ENCODE measurements at places on chromosomes 5 and 9.

GRCh38 chr5:179187229-179187678 is 127.1 kb downstream of the ZNF354C start:
- no peak for DNase-seq

DNA sequence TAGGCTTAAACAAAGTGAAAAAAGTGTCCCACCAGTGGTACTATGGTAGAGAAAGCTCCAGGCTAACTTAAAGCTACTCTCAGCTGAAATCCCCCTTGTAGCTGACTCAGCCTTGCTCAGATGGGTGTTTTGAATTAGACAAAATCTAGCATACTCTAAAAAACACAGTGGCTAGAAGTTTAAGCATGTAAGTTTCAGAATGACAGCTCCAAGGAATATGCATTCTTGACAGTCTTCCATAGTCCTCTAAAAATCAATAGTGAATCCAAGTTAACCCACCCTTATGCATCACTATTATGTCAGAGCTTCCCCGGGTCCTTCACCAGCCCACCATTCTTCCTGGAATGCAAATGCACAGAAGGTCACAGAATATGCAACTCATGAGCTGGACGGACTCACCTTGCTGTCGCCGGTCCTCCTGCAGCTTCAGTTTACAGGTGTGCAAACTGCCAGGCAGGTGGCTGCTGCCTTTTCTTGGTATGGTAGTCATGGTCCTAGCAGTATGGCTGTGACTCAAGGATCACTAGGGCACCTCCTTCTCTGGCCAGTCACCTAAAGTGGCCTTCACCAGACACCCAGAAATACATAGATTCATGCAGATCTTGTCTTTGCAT is 668 bp downstream of the RANBP3L start:
- DNase-seq = no peak

DNA sequence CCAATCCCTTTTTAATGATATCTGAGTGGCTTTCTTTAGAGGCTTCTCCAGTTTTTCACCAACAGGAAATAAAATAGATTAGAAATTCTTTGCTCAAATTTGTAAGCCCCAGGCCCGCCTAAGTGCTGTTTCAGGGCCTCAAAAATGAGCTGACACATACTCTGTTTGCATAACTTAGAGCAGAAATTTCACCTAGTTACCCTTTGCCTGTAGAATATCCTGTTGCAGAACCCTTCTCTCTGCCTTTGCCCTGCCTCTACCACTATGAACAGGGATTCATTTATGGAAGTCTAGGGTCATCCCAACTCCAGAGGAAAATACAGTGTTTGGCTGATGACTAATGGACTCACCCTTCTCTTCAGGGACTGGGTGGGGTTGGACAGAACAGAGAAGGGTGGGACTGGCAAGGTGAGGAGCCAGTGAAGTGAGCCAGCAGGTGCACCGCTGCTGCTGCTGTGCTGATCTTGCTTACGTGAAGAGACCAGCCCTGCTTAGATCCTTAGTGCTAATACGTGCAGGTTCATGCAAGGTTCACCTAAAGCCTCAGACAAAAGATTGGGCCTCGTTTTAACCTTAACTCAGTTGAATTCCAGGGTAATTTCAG is 22.8 kb downstream of the OSTF1 start:
- no peak for DNase-seq

GRCh38 chr9:95435074-95435728 is 81.6 kb downstream of the PTCH1 start:
- DNase-seq = no peak

DNA sequence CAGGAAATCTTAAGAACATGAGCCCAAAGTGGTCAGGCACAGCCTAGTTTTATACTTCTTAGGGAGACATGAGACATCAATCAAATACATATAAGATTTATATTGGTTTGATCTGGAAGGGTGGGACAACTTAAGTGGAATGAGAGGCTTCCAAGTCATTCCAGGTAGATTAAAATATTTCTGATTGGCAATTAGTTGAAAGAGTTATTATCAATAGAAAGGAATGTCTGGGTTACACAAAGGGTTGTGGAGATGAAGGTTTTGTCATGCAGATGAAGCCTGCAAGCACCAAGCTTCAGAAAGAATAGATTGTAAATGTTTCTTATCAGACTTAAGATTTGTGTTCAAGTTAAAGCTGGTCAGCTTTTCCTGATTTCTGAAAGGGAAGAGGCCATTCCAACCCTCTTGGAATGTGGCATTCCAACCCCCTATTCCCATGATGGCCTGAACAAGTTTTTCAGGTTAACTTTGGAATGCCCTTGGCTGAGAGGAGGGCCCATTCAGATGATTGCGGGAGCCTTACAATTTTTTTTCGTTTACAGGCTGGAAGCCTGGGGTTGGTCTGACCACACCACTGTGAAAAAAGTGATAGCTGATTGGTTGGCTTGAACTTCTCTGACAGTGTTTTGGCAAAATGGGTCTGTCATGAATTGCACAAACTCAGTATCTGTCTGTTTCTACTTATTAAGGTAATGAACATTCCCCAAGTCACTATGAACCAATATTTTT is 245.6 kb upstream of the RAI14 start:
- no peak for DNase-seq

DNA sequence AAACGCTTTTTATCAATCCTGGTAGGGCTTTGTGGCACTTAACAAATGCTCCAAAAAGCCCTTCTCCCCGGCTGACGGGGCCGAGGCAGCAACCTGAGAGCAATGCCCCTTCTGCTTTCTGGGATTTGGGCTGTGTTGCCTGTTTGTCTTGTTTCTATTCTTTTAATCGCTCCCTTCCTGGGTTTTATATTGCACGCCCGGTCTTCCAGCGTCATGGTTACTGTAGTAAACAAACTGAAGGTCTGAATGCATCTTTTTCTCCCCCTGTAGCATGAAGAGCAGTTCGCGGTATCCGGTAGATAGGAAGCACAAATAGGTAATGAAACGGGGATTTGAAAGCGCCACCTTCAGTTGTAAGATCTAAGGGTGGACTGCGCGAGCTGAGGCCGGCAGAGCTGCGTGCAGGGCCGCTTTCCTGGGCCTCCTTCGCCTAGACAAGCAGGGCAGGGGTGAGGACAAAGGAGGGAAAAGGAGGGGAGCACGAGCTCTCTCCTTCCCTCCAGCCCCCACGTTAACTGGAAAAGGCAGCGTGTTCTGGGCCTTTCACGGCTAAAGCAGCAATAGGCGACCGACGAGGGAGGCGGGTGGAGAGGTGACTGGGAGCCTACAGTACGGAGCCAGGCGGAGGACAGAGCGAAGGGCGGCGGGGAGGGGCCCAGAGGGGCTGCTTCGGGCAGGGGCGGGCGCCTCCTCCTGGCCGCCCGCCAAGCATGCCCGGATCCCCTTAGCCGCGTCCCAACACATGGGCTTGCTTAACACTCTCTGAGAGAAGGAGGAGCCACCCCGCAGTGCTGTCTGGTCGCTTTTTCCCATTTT is 49.3 kb upstream of the ZNF366 start:
- peak; percentile 42 for DNase-seq

DNA sequence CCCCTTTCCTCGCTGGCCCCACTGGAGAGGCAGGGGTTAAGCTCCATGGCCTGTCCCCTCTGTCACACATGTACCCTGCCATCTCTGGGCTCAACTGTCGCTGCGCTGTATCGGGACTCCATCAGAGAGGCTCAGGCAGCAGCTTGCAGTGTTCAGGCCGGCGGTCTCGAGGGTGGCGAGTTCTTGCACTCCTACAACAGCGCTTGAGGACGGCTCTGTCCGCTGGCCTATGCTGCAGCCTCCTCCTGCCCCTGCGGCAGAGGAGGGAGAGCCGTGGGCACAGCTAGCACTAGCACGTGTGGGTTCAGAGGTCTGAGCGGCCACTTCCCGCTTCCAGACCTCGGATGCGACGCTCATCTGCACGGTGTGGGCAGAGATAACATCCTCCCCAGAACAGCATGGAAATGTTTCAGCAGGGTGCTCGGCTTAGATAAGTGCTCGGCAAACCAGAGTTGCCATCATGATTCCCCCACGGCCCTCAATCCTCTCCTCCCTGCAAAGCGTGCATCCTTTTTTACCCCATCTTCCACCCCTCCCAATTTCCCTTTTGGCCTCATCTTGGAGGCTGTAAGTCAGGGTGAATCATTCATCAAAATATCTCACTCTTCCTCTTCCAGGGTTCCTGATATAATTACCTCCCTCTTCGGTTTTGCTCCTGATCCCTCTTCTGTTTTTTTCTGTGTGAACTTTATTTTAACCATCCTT is 41.9 kb upstream of the FUBP3 start:
- DNase-seq = no peak

DNA sequence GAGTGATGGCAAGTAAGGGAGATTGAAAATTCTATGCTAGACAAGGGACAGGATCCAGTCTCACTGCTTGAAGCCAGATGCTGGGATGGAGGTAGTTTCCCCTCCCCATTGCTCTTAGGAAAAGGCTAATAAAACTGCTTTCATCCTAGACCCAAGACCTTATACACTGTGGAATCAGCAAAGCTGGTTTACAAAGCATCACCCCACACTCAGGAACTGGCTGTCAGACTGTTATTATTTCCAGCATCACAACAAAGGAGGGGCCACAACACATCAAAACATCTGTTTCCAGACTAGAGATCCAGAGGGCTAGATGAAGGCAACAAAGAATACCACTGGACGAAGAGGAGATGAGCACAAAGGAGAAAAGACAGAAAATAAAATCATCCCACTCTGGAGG is 364.6 kb upstream of the PTGER4 start:
- no peak for DNase-seq

DNA sequence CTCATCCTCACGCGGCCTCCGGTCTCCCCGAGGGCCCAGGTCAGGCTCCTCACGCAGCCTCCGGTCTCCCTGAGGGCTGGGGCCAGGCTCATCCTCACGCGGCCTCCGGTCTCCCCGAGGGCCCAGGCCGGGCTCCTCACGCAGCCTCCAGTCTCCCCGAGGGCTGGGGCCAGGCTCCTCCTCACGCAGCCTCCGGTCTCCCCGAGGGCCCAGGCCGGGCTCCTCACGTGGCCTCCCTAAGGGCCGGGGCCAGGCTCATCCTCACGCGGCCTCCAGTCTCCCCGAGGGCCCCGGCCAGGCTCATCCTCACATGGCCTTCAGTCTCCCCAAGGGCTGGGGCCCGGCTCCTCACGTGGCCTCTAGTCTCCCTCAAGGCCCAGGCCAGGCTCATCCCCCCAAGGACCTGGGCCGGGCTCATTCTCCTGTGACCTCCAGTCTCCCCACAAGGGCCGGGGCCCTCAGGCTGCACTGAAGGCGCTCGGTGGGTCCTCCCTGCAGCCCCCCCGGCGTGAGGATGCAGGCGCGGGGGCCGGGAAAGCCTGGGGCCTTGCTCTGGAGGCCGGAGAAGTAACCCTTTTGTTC is 51.2 kb upstream of the FCN2 start:
- DNase-seq = no peak

DNA sequence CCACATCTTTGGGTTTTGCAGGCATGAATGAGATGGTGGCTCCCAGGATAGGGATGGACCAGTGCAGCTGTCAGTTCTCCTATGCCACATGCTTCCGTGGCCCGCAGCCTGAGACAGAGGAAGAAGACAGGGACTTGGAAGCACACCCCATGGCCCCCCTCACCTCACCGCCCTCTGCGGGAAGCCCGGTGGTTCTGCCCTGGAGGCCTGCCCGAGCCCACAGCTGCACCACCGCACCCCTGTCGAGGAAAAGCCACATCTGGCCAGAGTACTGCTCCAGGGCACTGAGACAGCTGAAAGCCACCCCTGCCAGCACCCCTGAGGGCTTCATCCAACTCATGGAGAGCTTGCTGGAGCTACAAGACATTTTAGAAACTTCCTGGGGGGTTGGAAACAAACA is 7.6 kb upstream of the TRMT10B start:
- DNase-seq = no peak

DNA sequence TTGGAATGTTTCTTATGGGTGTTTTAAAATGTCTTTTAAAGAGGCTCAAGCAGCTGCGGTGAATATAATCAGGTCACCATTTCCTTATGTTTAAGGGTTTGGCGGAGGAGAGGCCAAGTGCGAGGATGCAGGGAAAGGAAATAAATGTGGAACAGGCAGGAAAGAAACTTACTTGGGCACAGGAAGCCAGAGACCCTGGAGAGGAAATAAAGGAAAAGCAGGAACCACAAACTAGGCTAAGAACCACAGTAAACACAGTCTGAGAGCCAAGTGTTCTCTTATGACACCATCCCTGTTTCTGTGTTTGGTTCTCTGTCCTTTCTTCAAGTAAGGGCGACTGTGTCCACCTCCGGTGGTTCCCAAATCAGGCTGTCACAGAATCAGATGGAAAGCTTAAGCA is 166.5 kb downstream of the C9orf152 start:
- DNase-seq = no peak

DNA sequence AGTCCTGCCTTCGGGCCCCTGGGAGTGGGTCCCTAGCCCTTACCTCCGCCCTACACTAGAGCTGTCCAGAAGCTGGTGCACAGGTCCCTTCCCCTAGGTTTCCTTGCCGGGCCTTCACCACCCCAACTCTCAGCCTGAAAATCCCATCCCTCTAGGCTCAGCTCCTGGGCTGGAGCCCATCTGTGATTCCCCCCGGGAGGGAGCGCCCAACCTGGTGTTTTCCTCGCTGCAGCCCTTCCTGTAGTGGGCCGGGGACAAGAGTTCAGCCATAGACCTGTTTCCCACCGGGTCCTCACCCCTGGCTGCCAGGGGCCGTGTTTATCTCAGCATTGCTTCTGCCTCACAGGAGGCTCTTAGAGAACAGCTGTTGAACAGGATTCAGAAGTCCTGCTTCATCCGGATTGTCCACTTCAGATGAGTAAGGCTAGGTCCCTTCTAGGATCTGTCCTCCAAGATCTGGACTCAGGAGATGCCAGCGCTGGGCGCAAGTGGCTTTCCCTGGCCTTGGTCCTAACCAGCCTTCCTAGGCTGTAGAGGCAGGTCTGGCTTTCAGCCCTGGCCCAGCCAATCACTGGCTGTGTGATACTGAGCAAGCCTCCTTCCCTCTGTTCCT is 965 bp downstream of the GLIPR2 start:
- DNase-seq = no peak

DNA sequence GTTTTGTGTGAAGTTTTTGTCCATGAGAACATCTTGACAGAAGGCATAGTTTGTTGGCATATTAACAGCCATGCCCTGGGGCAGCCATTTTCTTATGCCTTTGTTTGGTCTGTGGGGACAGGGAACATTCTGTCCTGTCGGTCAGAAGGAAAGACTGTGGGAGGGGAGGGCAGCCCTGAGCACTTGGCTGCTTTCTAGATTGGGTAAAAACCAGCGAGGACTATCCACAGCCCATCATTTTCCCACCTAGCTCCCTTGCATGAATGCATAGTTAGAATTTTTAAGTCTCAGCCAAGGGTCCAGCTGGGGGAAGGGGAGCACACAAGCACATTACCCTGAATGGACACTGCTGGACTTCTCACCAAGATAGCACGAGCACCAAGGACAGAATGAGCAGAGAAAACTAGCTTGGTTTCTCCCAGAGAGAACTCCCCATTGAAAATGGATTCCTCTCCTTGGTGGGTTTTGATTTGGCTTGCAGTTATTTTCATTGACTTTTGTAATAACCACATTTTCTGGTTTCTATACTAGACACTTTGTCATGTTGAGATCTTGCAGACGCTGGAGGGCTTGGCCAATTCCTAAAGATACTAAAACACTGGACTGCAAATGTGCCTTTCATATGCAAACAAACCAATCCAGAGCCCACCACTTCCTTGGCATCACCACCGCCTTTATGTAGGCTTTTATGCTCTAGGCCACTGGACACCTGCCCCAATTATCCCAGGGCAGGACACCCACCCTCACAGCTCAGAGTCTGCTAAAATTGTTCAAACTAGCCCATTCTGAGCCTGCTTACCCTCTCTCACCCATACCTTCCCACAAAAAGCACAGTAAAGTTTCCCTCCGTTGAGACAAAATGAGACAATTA is 129.9 kb downstream of the BOD1 start:
- no peak for DNase-seq

All from activated CD4-positive, alpha-beta T cell treated with anti-CD3 and anti-CD28 coated beads, Interleukin-2, Interleukin-6, amounts not matched to agents 100 ng/mL and 50 ng/mL, durations not matched to agents 16 hours and 8 hours (primary cell).